ENCODE measurements at places on chromosomes 2 and 18. TPM values are rescaled to one million over a fixed set of nuclear protein-coding genes. Genes with fewer than 3 reads are reported as not detected.

Gene SLC1A4
- total RNA-seq, result 22.5 TPM

Gene CIB4
- 0.60 TPM for total RNA-seq

Gene GEN1
- total RNA-seq, result 5.5 TPM

Gene KIAA2012
- total RNA-seq, result not detected

DNA sequence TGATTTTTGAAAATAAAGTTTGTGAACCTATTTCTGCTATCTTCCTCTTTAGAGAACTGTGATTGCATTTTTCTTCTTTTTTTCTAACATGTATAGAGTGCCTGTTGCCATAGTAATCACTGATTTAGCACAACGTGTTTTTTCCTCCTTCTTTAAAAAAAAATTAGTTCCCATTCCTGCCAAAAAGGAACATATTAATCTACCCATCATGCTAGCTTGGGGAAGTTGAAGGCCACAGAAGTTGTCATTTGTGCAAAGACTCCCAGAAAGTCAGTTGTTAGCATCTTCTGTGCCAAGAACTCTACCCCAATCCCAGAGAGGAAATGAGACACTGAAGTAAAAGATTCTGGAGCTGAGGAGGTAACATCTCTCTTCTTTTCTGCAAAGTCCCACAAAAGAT, 57.3 kb downstream of the SLC8A1 start:
- DNase-seq, result no peak

- no peak for DNase-seq
These were observed 32.0 kb upstream of the CDK5R2 start for GRCh38 chr2:218927422-218927821.

- no peak for DNase-seq
These were observed 231.7 kb downstream of the PARD3B start for GRCh38 chr2:204776781-204777559.

DNA sequence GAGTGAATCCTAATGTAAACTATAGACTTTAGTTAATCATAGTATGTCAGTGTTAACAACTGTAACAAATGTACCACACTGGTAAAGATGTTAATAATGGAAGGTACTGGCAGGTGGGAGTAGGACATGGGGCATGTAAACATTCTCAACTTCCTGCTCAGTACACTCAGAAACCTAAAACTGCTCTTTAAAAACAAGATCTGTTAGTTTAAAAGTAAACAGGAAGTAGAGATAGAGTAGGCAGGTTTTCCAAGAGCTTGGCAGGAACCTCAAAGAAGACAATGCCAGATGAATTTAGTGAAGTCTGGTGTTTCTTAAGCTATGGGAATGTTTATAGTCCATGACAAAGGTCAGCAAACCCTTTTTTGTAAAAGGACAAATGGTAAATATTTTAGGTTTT, 46.6 kb downstream of the CCDC138 start:
- no peak for DNase-seq

GRCh38 chr2:16507655-16508489, 157.8 kb downstream of the CYRIA start:
- peak; percentile 79 for DNase-seq

GRCh38 chr2:85187069-85187468, 53.9 kb downstream of the TCF7L1 start:
- no peak for DNase-seq

DNA sequence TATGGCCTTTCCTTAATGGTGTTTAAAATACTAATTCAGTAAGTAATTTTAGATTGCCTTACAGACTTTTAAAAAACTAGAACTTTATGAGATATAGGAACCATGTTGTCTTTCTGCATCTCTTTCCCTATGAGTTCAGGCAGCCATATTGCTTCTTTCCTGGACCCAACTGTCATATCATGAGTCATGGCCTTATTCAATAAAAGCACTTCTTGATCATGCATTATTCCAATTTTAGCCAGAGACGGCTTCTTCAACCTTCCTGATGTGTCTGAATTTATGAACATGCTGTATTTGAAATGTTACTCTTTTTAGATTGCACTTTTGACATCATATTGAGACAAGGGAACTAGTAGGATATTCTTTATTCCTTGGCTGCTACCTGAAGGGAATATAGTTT, 65.4 kb upstream of the MAP3K20 start:
- no peak for DNase-seq

GRCh38 chr2:208047840-208048239, 22.5 kb upstream of the PLEKHM3 start:
- DNase-seq, result no peak

Measured in aorta (tissue), 5 donors.